ENCODE measurements at places on chromosomes 16 and 17. TPM values are rescaled to one million over a fixed set of nuclear protein-coding genes. Genes with fewer than 3 reads are reported as not detected.

The ZNF652 gene
- 58.2 TPM for total RNA-seq

DNA sequence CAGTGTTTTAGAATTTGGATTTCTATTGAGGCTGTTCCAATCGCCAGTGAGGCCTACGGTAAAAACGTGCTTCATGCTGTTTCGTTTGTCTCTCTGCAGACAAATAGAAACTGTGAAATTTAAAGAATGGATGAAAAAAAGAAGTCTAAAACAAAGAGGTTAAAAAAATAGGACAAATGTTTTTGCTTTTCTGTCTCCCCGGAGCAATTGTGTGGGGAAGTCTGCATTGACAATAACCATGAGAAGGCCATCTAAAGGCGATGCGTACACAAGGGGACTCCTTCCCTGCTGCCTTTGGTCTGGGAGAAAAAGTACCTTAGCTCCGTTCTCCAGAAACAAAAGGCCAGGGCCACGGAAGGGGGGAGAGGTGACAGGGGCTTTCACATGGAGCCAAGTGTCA lies 4.6 kb upstream of the ZFHX3 start:
- no peak for DNase-seq

- DNase-seq: no peak
Observed at GRCh38 chr16:57999971-58000705, at the start of gene ZNF319. Gene ZNF319, minus strand, starts transcription at chr16:58000672. Its CDS starts 2,407 bp downstream, at chr16:57998265.

DNA sequence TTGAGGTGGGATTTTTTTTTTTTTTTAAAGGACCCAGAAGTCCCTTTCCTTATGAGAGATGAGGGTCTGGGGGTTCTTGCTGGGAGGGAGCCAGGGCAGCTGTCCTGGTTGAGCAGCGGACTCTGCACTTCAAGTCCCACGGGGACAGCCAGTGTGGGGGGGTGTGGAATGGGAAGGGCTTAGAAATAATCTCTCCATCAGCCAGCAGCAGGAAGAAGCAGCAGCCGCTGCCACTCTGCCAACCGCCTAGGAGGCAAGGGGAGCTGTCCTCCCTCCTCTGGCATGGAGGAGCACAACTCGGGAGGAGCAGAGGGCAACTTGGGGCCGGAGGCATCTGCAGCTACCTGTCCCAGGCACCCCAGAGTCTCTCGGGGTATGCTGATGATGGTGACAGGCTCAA lies at the start of gene KCNG4:
TSS of gene KCNG4 (minus strand) at position 104 of the 400 bp plus-strand sequence. CDS start 2,527 bp downstream, outside the sequence.
- DNase-seq: no peak

- no peak for DNase-seq
Observed at GRCh38 chr16:86786338-86786737, 208.0 kb downstream of the FOXL1 start.

GRCh38 chr17:49731435-49731831 lies 23.7 kb upstream of the SLC35B1 start:
- DNase-seq: no peak

- no peak for DNase-seq
Observed at GRCh38 chr17:36475346-36475970, 11.0 kb upstream of the ZNHIT3 start.

DNA sequence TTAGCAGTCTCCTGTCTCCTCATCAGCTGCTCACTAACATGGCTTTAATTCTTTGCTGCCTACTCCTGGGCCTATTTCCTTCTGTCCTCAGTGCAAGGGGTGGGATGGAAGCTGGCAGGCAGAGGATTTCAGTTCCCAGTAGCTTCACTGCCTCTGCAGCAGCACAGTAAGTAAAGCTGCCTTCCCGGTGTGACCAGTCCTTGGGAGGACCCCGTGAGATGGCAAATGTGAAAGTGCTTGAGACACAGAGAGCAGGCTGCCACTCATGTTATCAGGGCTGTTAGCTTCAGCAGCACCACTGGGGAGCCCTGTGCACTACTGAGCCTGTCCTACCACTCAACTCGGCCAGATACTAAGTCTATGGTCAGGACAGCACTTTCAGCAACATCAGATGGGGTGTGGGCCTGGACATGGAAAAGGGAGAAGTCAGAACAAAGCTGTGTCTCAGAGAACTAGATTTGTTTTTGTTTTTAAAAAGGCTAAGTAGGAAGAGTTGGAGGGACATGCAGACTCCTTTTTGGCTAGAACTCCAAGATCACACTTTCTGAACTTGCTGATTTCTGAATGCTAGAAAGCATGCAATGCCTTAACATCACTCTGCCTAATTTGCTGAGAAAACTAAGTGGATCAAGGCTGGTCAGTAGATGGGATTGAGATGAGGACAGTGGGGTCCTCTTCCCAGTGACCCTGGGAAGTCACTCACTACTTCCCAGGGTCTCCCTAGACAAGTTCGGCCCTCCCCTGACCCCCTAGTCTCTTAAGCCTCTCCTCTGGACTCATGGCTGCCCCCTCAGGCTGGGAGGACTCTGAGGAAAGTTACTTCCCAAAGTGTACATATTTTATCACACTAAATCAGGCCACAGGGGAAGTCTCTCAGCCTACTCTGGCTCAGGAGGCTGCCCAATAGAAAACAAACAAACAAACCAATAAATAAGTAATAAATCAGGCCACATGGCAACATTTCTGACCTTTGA lies 1.1 kb downstream of the ACSF2 start:
- DNase-seq: peak; percentile 78

- DNase-seq: no peak
Observed at GRCh38 chr16:69012906-69013305, 92.5 kb upstream of the HAS3 start.

- DNase-seq: no peak
Observed at GRCh38 chr17:74812109-74813009, 36.2 kb upstream of the NAT9 start.
